ENCODE measurements at places on chromosomes 11 and 22. TPM values are rescaled to one million over a fixed set of nuclear protein-coding genes. Genes with fewer than 3 reads are reported as not detected.

GRCh38 chr11:45812581-45813548 lies 7.9 kb downstream of the SLC35C1 start:
- no peak for DNase-seq

- DNase-seq = no peak
Measured at GRCh38 chr22:17764036-17764435, 10.2 kb downstream of the BID start.

DNA sequence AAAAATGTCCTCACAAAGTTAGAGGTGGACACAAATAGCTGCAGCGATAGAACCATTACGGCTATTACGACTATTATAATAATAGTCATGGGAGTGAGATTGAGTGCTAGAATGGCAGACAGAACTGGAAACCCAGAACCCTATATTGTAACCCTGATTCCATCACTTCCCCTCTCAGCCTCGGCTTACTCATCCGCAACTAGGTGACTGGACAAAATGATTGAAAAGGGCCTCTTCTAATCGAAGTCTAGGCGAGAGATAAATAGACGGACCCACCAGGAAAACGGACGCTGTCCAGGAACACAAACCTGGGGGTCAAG lies 629 bp downstream of the PSMA1 start:
- no peak for DNase-seq

DNA sequence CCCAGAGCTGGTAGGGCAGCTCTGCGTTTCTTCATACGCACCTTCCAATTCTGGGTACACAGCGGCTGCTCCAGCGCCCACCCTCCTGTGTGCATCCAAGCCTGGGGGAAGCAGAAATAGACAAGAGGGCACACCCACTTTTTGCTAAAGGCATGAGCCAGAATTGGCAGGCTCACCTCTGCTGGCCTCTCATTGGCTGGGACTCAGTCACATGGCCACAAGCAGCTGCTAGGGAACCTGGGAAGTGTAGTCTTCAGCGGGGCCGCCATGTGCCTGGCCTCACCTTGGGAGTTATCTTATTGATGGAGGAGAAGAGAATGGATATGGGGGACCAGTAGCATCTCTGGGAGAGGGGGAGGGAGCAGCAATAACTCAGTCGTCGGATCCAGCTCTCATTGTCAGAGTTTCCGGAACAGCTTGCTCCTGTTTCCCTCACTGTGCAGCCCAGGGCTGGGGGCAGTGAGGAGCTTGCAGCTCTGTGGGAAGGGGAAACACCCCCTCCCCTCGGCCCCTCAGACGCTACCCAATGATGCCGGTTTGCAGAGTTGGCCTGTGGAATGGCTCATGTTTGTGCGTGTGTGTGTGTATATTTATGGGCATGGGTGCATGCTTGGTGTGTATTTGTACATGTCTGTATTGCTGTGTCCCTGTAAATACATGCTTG lies 11.8 kb upstream of the MIEF1 start:
- DNase-seq = peak; percentile 86

DNA sequence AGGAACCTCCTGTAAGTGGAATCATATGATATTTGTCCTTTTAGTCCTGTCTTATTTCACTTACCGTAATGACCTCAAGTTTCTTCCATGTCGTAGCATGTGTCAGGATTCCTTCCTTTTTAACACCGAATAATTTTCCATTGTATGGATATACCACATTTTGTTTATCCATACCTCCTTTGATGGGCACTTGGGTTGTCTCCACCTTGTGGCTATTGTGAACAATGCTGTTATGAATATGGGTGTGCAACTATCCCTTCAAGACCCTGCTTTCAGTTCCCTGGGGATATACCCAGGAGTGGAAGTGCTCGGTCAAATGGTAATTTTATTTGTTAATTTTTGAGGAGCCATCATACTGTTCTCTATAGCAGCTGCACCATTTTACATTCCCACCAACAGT lies 244.9 kb upstream of the BLID start:
- no peak for DNase-seq

SHISAL1 gene
- total RNA-seq = 13.9 TPM

CASTOR1 gene
- 2.7 TPM for total RNA-seq

- DNase-seq = peak; percentile 71
Measured at GRCh38 chr11:85685820-85686459, at the start of gene CCDC89. Gene CCDC89 (minus strand): TSS chr11:85686195. CDS start chr11:85686130, 65 bp downstream.

HPX gene
- total RNA-seq = 2.3 TPM

- DNase-seq = no peak
Measured at GRCh38 chr22:37331856-37332536, 49.7 kb downstream of the CYTH4 start.

DNA sequence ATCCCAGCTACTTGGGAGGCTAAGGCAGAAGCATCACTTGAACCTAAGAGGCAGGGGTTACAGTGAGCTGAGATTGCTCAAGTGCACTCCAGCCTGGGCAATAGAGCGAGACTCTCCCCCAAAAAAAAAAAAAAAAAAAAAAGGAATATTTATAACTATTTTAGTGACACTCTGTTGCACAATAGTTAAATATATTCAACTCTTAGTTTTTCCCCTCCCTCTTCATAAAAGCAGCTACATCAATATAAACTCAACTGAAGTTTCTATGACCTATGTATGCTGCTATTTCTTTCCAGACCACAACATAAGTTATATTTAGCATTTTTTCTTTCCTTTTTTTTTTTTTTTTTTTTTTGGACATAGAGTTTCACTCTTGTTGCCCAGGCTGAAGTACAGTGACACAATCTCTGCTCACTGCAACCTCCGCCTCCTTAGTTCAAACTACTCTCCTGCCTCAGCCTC lies 19.2 kb downstream of the CELF1 start:
- DNase-seq = no peak

GRCh38 chr11:13098616-13099289 lies 89.6 kb downstream of the RASSF10 start:
- DNase-seq = no peak

DNA sequence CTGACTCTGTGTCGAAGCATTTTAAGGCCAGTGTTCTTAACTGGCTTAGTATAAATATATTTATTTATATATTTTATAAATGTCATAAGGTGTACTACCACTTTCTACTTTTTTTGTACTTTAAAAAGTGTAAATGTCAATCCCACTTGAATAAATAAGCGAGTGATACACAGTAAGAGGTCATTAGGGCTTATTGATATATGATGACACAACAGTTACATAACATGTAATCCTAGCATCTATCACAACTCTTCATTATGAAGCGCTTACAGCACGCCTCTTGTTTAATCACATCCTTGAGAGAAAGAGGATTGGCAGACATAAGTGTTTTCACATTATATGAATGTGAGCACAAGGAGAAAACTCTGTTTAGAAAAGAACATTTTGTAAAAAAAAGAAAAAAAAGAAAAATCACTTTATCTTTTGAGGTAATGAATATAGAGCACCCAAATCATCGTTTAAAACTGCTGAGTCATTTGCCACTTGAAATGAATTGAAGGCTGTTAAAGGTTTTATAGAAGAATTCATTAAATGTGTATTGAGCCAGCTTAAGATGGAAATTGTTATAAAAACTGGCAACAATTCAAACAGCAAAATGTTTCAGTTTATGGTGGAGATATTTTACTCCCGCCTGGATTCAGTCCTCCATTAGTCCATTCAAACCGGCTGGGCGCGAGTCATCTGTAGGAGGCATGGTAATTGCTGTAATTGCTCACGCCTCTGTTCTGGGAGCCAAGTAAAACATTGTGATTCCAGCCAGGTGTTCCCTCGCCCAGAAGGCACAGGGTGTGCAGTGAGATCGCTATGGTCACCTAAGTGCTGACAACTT lies 627.3 kb upstream of the KIRREL3 start:
- peak; percentile 32 for DNase-seq

DNA sequence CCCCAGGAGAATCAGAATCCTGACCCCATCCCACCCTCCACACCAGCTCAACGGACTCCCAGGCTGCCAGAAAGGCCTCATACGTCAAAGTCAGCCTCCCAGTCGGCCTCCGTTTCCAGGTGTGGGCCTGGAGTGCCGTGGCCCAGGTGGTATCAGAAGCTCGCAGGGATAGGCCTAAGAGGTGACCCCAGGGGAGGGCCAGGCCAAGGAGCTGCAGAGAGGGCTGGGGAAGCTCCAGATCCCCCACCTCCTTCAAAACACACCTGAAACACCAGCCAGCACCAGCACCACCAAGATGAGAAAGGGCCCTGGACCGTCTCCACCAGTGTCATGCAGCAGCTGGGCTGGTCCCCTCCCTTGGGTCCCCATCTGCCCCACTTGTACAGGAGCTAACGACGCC lies 20.3 kb downstream of the ASCL2 start:
- DNase-seq = no peak

CCDC157 gene
- total RNA-seq = 5.6 TPM
